ENCODE measurements at places on chromosomes 5 and 9.

GRCh38 chr5:65029178-65029577 is 260.4 kb downstream of the CWC27 start:
- no peak for DNase-seq

- no peak for DNase-seq
Measured at GRCh38 chr9:115241641-115242040, 123.7 kb upstream of the TNC start.

DNA sequence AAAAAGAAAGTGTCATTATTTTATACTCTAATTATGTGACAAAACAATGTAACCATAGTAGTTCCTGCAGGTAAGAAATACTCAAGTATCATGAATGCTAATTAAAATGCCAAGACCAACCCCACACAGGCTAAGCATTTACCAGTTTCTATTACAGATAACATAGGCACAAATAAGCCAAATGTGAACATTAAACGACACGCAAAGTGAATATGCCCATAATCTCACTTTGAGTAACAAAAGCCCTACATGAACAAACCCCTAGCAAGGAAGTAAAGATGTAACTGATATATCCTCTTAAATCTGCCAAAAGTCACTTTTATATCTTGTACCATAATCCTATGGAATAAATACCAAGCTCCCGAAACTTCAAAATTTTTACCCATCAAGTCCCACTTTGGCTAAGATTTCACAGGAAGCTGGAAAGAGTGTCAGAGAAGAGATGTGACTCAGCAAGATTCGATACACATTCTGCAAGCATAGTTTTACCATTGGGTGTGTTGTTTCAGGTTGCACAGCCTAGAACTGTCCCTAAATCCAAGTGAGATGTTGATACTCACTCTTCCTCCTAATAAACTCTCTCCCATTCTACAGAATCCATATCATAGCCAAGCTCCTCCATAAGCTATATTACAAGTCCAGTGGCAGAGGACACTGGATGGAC is 28.8 kb downstream of the TRPM6 start:
- no peak for DNase-seq

DNA sequence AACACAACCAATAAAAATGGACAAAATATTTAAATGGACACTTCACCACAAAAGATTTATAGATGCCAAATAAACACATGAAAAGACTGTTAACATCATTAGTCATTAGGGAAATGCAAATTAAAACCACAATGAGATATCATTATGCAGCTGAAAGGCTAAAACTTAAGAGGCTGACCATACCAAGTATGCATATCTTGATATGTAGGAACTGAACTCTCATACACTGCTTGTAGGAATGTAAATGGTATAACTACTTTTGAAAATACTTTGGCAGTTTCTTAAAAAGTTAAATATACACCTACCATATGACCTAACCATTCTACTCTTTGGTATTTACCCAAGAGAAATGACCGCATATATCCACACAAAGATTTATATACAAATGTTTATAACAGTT is 13.6 kb upstream of the ADAMTS12 start:
- no peak for DNase-seq

DNA sequence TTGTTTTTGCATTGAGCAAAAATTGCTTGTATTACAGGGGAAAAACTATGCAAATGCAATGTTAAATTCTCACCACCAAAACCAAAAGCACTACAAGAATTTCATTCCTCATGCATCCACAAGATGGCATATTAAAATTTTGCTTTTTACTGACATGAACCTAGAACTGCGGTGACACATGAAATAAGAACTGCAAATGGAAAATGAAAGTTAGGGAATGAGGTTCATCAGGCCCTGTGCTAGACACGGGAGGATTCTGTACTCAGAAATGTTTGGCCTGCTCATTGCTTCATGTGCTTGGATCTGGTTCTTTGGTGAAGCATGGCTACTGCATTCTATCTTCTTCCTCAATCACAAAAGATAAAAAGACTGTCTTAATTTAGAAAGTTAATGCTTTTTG is 9.1 kb upstream of the RFK start:
- no peak for DNase-seq

GRCh38 chr9:107976767-107977166 is 487.2 kb upstream of the KLF4 start:
- DNase-seq: no peak

DNA sequence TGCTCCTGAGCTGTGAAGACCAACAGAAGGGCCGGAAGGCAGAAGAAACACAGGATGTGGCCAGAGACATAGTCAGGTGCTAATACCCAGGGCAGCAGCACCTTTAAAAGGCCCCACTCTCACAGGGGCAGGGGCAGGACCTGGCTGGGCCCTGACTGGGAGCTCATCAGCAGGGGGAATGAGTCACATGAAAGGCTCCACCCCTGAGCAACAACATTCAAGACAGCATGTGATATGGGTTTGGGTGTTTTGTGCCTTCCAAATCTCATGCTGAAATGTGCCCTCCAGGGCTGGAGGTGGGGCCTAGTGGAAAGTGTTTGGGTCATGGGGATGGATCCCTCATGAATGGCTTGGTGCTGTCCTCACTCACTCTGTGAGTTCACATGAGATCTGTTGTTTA is 181.7 kb downstream of the ERCC6L2 start:
- DNase-seq: no peak

DNA sequence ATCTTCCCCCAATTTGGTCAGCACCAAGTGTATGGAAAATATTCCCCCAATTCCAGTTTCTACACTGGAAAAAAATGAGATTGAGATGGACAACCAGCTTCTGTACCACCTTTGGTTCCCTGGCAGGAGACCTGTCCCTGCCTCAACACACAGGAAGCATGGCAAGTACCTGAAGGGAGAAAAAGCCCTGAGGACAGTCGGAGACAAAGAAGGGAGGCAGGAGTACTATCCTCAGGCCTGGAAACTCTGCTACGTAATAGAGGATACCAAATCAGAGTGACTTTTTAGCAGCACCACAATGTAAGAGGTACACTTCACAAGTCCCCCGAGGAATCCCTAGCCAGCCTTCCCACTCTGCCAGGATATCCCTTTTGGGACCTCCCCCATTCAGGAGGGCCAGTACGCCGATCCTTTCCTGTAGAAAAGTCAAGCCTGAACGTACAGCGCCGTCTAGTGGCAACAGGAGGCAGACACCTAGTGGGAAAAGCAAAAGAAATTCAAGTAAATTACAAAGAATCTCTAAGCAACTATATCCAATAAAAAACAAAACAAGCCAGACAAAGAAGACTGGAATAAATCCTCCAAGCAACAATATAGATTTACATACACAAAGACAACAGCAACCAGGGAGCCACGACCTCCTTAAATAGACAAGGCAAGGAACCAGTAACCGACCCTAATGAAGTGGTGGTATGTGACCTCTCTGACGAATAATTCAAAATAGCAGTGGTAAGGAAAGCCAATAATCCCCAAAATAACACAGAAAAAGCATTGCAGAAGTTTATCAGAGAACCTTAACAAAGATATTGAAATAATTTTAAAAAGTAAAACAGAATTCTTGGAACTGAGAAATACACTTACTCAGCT is 63.3 kb upstream of the SLCO6A1 start:
- DNase-seq: no peak

- DNase-seq: no peak
Measured at GRCh38 chr9:81848472-81848871, 79.8 kb upstream of the SPATA31D4 start.

- no peak for DNase-seq
Measured at GRCh38 chr9:130694205-130694604, 625 bp downstream of the EXOSC2 start.

DNA sequence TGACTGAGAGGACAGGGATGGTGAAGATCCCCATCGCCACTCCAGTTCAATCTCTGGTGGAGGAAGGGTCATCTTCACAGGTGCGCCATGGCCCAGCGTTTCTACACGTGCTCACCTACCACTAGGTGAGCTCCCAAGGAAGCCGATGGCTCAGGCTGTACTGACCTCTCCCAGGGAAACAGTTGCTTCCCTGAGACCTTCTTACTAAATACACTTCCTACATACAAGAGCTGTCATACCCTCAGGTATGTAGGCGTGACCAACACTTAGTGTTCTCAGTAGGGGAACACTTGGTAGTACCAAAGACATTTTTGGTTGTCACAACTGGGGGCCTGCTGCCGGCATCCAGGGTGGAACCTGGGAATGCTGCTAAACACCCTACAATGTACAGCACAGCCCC is 75.2 kb downstream of the TENT4A start:
- DNase-seq: no peak
